ENCODE measurements at places on chromosomes 2 and 18. TPM values are rescaled to one million over a fixed set of nuclear protein-coding genes. Genes with fewer than 3 reads are reported as not detected.

The FOXD4L1 gene
- 0.16 TPM for total RNA-seq

The ABCG8 gene
- total RNA-seq: not detected

The KCNG3 gene
- total RNA-seq: 0.12 TPM

The TUBA4B gene
- total RNA-seq: not detected

The ZBTB7C gene
- total RNA-seq: 28.8 TPM

The HOXD13 gene
- not detected for total RNA-seq

The CD28 gene
- 0.28 TPM for total RNA-seq

The MAP2 gene
- total RNA-seq: 6.4 TPM

The REG3G gene
- not detected for total RNA-seq

The BOLL gene
- total RNA-seq: not detected

The CLIP4 gene
- total RNA-seq: 35.1 TPM

The KCNIP3 gene
- total RNA-seq: 0.96 TPM

The DCDC2C gene
- total RNA-seq: not detected

The GPR75 gene
- total RNA-seq: 1.5 TPM

The AGXT gene
- total RNA-seq: not detected

The AQP12B gene
- total RNA-seq: not detected

The WDR43 gene
- 44.9 TPM for total RNA-seq

The ARHGAP15 gene
- total RNA-seq: 2.6 TPM

The POTEI gene
- not detected for total RNA-seq

The LRP1B gene
- 0.40 TPM for total RNA-seq

The RSAD2 gene
- 1.6 TPM for total RNA-seq

The CDH2 gene
- not detected for total RNA-seq

All from esophagus mucosa (tissue), 1 donor.